Fibroblast of skin of back (primary cell): ENCODE measurements at places on chromosomes 13 and 19.
A peak's percentile ranks its signal among the peaks of the same experiment; 100 is the strongest.

GRCh38 chr13:40165316-40165932 lies 501.0 kb downstream of the FOXO1 start:
- DNase-seq: no peak

- DNase-seq: no peak
These were observed 552 bp upstream of the ZNF816 start for GRCh38 chr19:52963247-52963618.

DNA sequence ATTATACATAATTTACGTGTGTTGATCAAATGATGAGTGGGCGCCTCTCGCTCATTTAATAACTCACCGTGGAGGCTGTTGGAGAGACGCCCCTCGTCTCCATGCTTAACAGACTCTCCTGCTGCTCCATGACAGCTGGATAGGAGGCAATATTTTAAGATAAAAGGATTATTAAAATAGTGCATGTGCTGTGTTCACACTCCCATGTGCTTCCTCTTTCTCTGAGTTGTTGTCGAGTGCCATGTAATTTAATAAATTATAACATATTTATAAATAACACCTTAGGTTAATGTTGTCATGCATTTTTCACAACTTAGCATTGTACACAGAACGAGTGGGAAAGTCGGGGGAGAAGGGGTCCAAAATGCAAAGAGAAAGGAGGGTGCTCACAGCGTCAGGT lies 161.4 kb upstream of the TSHZ3 start:
- DNase-seq: no peak

DNA sequence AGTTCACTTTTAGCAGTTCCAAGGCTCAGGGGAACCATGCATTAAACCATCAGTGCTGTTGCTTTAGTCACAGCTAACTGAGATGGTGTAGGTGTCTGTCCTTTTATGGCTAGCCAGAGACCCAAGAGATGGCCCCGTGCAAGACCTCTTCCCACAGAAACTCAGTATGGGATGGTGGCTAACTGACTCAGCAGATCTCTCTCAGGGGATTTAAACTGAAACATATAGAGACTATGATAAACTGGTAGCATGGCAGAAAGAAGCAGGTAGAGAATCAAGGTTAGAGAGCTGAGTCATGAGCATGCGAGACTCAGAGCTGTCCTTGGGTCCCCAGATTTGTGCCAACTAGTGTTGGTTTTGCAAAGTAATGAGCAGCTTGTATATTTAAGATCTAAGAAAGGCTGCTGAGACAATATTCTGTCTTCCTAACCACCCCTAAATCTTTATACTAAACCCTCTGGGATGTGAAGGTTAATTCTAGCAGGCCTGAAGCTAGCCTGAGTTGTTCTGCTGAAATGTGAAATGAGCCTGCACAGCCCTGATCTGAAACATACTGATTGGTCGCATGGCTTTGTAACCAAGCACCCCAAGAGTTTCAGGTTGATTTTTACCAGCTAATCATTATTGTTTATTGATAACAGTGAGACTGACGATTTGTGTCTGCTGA lies 6.5 kb upstream of the SCEL start:
- DNase-seq: no peak

GRCh38 chr13:106700439-106700838 lies 132.5 kb upstream of the ARGLU1 start:
- peak; percentile 39 for DNase-seq

DNA sequence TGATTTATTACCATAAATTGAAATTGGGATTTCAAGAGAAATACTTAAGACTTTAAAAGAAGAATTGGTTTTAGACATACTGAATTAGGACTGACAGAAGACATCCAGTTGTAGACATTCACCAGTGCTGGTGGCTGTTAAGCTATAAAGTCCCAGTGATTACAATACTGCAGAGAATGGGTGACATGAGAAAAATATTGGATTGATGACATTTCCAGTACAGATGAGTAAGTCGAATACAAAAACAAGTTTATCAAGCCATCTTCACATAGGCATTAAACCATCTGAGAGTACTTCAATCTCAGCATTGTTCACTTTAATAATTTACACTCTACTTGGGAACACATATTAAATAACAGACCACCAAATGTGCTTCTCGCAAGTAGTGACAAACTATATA lies 66.8 kb downstream of the TBC1D4 start:
- no peak for DNase-seq
